ENCODE measurements at places on chromosomes 13 and 19.

GRCh38 chr19:58277748-58278540 is 811 bp upstream of the ZNF8 start:
- DNase-seq: no peak

DNA sequence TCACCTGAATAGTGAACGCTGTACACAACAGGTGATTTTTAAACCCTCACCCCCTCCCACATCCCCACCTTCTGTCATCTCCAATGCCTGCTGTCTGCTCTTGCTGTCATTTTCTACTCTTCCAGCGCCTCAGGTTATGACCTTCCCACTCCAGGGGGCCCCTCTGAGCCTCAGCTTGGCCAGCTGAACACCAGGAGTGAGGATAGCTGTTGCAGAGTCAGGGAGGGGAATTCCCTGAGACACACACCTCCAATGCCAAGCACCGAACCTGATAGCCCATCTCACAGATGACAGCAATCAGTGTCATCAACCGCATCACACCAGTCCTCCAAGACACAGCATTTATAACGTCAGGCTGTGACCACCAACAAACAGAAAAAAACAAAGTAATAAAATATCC is 193.5 kb downstream of the ZNF536 start:
- no peak for DNase-seq

DNA sequence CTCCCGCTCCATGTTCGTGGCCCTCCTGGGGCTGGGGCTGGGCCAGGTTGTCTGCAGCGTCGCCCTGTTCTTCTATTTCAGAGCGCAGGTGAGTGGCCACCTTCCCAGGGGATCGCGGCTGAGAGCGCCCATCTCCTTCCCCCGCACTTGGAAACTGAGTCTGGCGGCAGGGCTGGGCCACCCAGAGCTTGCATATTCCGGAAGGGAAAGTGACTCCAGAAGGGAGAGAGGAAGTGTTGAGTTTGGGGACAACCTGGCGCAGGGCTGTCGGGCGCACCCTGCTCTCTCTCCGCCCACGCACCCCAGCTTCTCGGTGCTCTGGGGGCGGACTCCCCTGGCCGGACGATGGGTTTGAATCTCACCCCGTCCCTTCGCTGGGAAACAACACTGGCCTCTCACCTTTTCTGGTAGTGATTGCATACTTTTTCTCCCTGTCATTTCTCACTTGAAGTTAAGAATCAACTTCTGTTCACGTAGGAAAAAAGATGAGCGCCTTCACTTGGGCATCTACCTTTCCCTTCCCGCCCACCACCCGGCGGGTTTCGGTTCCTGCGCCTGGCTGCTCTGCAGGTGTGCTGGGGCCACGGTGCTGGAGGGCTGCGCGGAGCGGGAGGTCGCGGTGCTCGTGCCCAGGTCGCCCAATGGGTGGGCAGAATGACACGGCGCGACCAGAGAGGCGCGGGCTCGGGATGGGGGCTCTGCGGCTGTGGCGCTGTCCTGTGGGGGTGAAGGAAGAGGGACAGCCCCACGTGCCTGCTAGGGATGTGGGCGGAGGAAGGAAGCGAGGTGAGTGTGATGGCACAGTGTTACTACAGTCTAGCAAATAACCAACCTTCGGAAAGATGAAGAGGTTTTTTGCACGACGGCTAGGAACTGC is 721 bp downstream of the TNFSF11 start:
- no peak for DNase-seq

GRCh38 chr13:99417201-99418102 is 83.8 kb upstream of the TM9SF2 start:
- DNase-seq: no peak

- no peak for DNase-seq
These were observed 59.3 kb upstream of the ABCC4 start for GRCh38 chr13:95360464-95361097.

- DNase-seq: no peak
These were observed 82.0 kb upstream of the SHISA2 start for GRCh38 chr13:26133851-26134250.

All from Right ventricle myocardium superior (tissue), 1 donor.